ENCODE measurements at places on chromosomes 6 and 20.

DNA sequence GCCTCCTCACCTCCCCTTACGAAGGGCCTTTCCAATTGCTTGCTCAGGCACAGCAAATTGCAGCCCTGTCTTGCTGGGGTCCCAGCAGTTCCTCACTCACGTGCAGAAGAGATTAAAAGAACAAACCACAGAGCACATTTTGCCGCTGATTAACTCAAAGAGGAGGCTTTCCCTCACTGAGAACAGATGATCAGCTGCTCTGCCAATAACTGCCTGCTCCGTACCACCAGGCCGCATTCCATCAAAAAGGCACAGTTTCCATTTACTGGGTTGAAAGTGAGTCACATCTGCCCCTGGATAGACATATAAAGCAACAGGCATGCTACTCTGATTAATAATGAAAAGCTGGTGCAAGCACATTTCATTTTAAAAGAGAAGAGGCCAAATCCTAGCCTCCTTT lies 446.8 kb downstream of the PTPRT start:
- DNase-seq = no peak

GRCh38 chr20:2761885-2762284 lies 38.5 kb downstream of the CPXM1 start:
- DNase-seq = no peak

- no peak for DNase-seq
These were observed 66.2 kb upstream of the SLC22A1 start for GRCh38 chr6:160055378-160055777.

- no peak for DNase-seq
These were observed 20.2 kb downstream of the KIF25 start for GRCh38 chr6:168017629-168018028.

DNA sequence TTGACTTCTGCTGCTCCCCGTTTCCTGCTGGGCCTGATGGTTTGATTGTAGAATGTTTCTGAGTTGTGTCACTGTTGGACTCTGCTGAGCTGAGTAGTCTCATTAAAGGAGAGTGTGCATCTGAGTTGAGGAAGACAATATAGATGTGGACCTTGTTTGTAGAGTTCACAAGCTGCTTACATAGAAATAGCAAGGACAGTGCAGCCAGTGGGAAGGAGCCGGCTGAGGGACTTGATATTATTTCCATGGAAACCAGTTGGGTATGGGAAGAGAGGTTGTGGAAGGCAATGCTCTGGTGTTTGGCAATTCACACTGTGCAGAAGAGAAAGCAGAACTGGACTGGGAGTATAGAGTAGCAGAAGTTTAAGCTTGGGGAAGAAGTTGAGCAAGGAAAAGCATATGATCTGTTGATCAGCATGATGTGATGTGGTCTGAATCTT lies 14.8 kb downstream of the IGF2R start:
- no peak for DNase-seq

GRCh38 chr20:1034415-1034789 lies 32.3 kb upstream of the RSPO4 start:
- DNase-seq = no peak

GRCh38 chr6:71289802-71290175 lies 1.2 kb downstream of the OGFRL1 start:
- no peak for DNase-seq

DNA sequence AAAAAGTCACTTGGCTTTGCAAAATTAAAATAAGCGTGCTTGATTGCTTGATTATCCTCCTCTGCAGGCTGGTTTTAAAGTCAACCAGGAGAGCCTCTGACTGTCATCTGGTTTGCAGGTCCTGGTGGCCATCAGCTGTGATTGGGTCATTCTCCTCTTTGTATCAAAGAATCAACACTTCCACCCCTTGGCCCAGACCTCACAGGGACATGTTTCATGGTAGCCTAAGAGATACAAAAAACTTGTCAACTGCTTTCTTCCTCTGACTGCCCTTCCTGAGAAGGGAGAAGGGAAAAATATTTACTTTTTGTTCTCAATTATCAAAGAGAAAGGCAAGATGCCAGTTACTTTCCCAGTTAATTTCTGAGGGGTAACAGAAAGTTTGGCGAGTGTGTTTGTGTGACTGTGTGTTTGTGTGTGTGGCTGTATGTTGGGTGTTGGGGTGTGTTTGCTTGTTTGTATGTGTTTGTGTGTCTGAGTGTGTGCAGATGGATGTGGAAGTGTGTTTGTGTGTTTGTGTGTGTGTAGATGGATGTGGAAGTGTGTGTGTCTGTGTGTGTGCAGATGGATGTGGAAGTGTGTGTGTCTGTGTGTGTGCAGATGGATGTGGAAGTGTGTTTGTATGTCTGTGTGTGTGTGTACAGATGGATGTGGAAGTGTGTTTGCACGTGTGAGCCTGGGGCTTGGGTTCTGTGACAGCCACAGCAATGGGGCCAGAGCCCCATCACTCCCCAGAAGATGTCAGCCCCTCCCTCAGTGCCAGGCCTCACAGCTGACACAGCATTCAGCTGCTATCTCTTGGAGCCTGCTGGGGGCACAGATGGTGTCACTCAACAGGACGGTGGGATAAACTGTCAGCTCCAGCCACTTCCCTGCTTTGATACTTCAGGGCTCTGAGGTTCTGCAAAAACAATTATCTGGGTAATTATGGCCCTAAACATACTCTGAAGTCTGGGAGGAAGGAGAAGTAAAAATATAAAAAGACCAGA lies 98.6 kb upstream of the RNF24 start:
- no peak for DNase-seq

GRCh38 chr6:43267619-43268354 lies 24.5 kb downstream of the TTBK1 start:
- DNase-seq = no peak

DNA sequence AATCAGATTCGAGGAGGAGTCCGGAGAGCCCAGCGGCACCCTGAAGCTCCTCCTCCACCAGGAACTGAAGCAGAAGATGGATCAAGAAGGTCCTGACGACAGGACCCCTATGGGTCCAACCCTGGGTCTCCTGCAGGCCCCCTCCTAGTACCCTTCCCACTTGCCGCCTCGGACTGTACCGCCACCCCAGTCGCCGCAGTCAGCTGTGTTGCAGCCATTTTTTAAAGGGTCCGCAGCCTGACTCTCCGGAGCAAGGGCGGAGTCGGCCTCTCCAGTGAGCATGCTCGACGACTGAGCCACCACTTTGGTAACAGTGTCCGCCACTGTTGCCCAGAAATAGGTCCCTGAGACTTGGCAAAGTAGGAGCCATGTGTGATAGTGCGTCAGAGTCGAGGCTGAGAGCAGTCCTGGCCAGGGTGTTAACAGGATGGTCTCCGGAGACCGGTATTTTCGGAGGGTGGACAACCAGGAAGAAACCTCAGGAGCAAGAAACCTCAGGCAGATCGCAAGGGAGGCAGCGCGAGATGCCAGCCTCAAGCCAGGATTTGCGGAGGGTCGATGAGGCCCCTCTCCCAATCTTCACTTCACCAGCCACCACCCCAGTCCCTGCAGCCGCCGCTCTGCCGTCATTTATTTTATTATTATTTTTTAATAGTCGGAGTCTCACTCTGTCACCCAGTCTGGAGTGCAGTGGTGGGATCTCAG lies 294.6 kb upstream of the ZNF337 start:
- DNase-seq = no peak

Data from neural crest cell (in vitro differentiated cells).